Endodermal cell (in vitro differentiated cells): ENCODE measurements at places on chromosomes 11 and 22.
A peak's percentile ranks its signal among the peaks of the same experiment; 100 is the strongest.

- no peak for DNase-seq
Observed at GRCh38 chr11:92304271-92304670, 79.7 kb downstream of the FAT3 start.

- DNase-seq: peak; percentile 88
Observed at GRCh38 chr22:31347251-31348008, 1.3 kb upstream of the PATZ1 start.

DNA sequence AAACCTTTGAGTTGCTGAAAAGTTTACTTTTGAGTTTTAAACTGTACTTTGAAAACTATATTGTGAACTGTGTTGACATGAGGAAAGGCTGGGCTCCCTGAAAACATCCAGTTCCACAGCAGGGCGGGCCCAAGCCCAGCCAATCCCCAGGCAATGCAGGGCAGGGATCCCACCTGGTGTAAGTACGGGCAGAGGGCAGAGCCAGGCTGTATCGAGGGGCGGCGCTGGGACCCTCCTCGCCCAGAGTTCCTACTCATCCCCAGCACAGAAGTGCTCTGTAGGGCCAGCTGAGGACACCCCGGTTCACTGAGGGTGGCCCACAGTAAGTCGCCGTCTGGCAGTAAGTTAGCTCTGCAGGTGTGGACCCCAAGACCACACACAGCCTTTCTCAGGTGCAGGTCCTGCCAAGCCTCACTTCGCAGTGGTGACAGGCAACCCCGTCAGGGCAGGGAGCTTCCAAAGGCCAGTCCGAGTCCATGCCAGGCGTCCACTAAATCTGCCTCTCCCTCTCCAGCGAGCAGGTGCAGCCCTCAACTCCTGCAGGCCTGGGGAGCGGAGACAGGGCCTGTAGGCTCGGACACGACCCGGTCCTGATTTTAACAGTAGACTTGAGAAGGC lies 6.3 kb downstream of the RASSF7 start:
- peak; percentile 47 for DNase-seq

DNA sequence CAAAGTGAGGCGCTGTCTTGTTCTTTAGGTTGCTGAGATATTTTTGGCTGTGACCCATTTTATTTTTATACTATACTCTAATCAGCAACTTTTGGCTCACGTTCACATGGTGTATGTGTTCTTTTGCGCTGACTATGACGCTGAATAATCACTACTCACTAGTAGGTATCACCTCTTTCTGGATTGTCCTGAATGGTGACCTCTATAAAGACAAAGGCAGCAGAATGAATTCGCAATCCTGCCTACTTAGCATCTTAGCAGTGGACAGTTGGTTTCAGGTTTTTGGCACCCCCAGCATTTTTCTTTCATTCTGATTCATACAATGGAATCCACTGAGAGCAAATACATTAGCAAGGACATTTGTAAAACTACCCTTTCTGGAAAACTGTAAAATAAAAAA lies 351.3 kb downstream of the JRKL start:
- DNase-seq: no peak

- DNase-seq: peak; percentile 78
Observed at GRCh38 chr11:119479685-119480275, 56.8 kb upstream of the THY1 start.

GRCh38 chr11:64855596-64856304 lies 11.3 kb upstream of the CDC42BPG start:
- DNase-seq: no peak

DNA sequence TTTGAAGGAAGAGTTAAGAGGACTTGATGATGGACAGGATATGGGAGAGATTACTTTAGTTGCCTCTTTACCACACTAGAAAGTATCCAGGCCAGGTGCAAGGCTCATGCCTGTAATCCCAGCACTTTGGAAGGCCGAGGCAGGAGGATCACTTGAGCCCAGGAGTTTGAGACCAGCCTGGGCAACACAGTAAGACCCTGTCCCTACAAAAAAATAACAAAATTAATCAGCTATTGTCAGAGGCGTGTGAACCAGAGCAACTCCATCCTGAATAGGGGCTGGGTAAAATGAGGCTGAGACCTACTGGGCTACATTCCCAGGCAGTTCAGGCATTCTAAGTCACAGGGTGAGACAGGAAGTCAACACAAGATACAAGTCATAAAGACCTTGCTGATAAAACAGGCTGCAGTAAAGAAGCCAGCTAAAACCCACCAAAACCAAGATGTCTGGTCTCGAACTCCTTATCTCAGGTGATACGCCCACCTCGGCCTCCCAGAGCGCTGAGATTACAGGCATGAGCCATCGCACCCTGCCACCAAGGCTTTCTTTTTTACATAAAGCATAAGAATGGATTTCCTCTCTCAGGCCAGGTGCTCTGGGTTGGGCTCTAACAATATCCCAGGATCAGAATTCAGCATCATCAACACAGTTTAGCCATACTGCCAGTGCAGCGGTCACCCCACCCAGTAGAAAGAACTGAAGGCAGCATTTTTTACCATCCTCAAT lies 17.8 kb downstream of the PI4KA start:
- peak; percentile 56 for DNase-seq

GRCh38 chr11:75280227-75280701 lies 39.7 kb downstream of the TPBGL start:
- peak; percentile 97 for DNase-seq

GRCh38 chr11:83715927-83716535 lies 429.9 kb upstream of the CCDC90B start:
- DNase-seq: no peak

GRCh38 chr11:47504910-47505309 lies 48.0 kb downstream of the CELF1 start:
- no peak for DNase-seq

DNA sequence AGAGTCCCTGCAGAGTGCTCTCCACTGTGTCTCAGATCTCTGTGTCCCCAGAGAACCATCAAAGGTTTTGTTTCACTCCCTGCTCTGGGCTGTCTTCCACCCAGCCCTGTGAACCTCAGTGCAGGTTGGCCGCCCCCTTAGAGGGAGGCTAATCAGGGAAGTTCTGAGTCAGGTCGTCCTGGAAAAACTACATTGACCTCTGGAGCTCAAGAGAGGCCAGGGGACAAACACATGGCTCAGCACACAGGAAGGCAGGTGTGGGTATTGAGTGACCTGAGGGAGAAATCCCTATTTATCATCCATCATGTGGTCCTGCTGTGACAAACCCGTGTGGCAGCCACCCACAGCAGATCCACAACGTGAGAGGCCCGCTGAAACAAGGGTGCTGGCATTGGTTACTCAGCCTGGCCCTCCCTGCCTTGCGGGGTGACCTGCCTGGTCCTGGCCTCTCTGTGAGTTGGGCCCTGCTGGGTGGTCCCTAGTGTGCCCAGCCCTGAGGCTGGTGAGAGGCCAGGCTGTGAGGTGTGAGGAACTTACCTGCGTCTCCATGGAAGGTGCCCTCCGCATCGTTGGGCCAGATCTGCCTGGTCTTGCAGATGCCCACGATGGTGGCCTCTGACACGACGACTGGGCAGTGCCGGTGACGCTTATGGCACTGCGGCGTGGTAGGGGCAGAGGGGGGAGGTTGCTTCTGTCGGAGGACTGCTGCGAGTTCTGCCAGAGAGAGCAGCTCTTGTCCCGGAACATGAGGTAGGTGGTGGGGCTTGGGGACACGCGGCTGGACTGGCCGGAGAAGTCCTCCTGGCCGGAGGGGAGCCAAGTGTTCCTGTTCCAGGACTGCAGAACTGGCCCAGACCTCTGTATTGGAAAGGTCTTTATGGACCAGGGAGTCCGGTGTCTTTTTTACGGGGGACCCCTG lies 669 bp upstream of the BCR start:
- DNase-seq: peak; percentile 65

GRCh38 chr11:69771466-69771865 lies 3.7 kb downstream of the FGF4 start:
- DNase-seq: peak; percentile 22

DNA sequence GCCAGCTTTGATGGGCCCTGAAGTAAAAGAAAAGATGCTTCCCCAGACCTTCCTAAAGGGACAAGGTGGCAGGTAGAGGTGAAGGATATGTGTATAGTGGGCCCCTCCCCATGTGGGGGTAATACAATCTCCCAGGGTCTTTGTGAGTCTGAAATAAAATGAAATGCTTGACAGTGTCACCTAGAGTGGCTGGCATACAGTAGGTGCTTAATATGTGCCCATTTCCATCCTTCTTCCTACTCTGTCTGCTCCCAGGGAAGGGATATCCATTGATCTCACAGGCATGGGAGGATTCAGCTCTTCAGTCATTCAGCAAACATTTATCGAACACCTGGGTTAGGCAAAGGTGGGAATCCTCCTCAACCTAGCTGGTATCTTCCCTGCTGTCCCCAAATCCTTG lies 6.1 kb upstream of the CREB3L1 start:
- DNase-seq: no peak

DNA sequence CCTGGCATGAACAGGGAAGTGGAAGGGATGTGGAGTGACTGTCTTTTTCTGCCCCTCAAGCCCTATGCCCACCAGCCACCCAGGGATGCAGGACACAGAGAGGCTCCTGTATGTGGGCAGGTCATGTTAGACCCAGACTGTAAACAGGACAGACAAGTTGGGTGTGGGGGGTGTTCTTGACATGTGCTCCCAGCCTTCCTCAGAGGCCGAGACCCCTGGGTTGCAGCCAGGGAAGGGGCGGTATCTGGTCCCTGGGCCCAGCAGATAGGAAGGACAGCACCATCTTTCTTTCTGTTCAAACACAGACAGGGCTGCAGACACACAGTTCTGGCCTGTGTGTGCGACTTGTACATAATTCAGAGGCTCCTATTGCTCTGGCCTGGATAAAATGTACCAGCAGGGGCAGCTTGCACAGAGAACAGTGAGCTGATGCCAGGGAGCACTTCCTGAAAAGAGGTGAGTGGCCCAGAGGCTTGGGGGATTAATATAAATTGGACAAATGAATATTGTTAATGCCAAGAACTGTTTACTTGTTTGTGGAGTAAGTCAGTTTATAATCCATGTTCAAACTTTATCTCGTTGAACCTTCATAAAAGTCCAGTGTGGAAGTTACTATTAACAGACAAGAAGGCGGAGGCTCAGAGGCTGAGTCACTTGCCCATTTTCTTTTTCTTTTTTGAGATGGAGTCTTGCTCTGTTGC lies 16.6 kb downstream of the GDPD5 start:
- DNase-seq: no peak

DNA sequence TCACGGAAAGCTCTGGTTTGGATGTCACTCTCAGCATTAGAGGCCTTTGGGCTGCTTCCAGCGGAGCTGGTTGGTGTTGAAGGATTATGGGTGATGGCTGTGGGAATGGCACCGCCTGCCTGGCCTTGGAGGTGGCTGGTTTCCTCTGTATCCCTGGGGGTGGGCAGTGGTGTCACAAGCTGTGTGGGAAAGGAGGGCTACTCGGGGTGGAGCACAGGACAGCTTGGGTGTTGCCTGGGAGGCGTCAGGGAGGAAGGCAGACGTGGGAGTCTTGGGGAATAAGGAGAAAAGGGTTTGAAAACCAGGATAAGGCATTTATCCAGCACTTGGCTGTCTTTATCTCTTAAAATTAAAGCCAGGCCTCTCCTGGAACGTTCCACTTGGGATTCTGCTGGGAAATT lies 71.8 kb downstream of the ADAMTS15 start:
- no peak for DNase-seq

DNA sequence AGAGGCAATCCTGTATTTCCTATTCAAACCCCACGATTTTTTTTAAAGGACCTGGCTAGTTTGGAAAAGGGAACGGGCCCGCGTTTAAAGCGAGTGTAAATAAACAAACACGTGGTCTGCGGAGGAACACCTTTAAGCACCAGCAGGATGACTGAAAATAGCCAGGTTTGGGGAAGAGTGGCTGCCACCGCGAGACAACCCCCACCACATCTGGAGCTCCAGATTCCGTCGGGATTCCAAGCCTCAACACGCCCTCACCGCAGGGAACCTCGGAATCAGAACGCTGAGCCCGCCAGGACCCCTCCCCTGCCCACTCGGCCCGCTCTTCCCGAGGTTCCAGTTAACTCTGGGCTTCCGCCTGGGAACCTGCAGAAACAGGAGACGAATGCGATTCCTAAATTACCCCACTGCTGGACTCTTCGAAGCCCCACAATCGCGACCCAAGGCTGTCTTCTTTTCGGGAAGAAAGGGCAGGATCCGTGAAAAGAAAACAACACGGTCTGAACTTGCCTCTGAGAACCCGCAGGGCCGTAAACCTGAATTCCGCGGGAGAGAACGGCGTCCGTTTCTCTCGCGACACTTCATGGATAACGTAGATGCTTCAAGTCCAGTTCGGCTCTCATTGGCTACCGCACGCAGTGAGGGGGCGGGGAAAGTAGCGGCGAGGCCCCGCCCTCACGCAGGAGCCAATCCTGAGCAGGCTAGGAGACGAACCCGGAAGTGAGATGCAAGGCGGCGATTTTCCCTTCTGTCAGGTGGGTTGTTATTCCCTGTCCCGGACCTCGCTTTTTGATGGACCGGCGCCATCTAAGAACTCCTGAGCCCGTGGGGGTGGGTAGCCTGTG lies at the start of the genes ANKRD49 and MRE11:
Gene ANKRD49, plus strand, starts transcription at position 704 of the 845 bp plus-strand sequence. CDS start 2,710 bp downstream, outside the sequence.
Gene MRE11, minus strand, starts transcription at position 564 of the 845 bp plus-strand sequence. CDS start 1,043 bp downstream, outside the sequence.
- DNase-seq: peak; percentile 99

- peak; percentile 88 for DNase-seq
Observed at GRCh38 chr11:29962243-29962642, 54.6 kb downstream of the KCNA4 start.

DNA sequence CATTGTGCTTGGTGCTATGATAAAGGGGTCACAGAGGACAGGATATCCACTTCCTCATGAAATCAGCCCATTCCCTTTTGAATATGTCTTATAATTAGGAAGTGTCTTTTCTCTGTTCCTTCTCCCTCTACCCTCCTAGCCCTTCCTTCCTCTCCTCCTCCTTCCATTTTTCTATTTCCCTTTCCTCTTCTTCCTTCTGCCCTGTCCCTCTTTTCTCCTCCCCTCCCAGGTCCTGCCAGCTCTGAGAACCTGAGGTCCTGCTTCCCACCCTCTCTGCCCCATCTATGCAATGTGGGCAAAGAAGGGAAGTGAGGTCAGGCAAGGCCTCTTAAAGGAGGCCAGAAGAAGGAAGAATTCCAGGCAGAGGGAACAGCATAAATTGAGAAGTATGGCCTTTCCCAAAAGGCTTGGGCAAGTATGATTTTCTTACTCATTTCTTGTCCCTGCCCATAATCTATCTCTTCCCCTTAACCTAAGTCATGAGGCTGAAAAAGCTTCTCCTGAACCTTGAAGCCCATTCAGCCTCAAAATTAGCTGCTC lies 7.7 kb upstream of the UBASH3B start:
- DNase-seq: no peak

- DNase-seq: no peak
Observed at GRCh38 chr11:116901964-116902688, 64.7 kb upstream of the APOA1 start.
